ENCODE measurements at places on chromosomes 4 and X. TPM values are rescaled to one million over a fixed set of nuclear protein-coding genes. Genes with fewer than 3 reads are reported as not detected.

Gene TSPAN6
- total RNA-seq, result 60.9 TPM

Gene KCNIP4
- not detected for total RNA-seq

Gene SPACA5
- total RNA-seq, result not detected

Gene CC2D2A
- 23.1 TPM for total RNA-seq

Gene GRPEL1
- 50.3 TPM for total RNA-seq

Gene CAPN6
- total RNA-seq, result not detected

Gene LIMCH1
- total RNA-seq, result 27.4 TPM

Gene ARHGAP6
- total RNA-seq, result 1.1 TPM

Gene RCHY1
- total RNA-seq, result 39.2 TPM

Gene ODAPH
- total RNA-seq, result not detected

Gene PHKA1
- total RNA-seq, result 8.0 TPM

Gene NLRP2B
- not detected for total RNA-seq

Gene PNCK
- total RNA-seq, result not detected

Gene NAP1L5
- total RNA-seq, result 7.8 TPM

Gene APLN
- 170 TPM for total RNA-seq

Gene CTAG1B
- total RNA-seq, result not detected

Gene CENPVL3
- not detected for total RNA-seq

Gene LANCL3
- total RNA-seq, result 0.93 TPM

Gene KCND1
- total RNA-seq, result 0.36 TPM

Gene PSAPL1
- not detected for total RNA-seq

Gene CXCL3
- 0.93 TPM for total RNA-seq

Gene ARMCX2
- 47.0 TPM for total RNA-seq

Gene ADH1B
- total RNA-seq, result not detected

Gene SPATA18
- 14.6 TPM for total RNA-seq

Gene CCDC160
- total RNA-seq, result not detected

Gene NDST4
- total RNA-seq, result not detected

Gene CSAG3
- total RNA-seq, result not detected

Gene SMPX
- total RNA-seq, result not detected

Gene USP26
- not detected for total RNA-seq

Gene ALB
- 0.13 TPM for total RNA-seq

Measured in thoracic aorta endothelial cell (primary cell).